ENCODE measurements at places on chromosomes 11 and 22.

GRCh38 chr11:68130121-68130520, 8.9 kb upstream of the CHKA start:
- DNase-seq: no peak

- DNase-seq: peak; percentile 68
Observed at GRCh38 chr11:128632141-128632791, 44.9 kb upstream of the ETS1 start.

GRCh38 chr11:27468995-27469695, 3.4 kb downstream of the LGR4 start:
- no peak for DNase-seq

- DNase-seq: no peak
Observed at GRCh38 chr22:23381661-23382427, 198.2 kb downstream of the IGLL1 start.

GRCh38 chr11:44607319-44607962, 42.0 kb downstream of the CD82 start:
- DNase-seq: no peak

Measured in Kasumi-1 (cell line).